Neural crest cell (in vitro differentiated cells): ENCODE measurements at places on chromosomes 4 and X.

DNA sequence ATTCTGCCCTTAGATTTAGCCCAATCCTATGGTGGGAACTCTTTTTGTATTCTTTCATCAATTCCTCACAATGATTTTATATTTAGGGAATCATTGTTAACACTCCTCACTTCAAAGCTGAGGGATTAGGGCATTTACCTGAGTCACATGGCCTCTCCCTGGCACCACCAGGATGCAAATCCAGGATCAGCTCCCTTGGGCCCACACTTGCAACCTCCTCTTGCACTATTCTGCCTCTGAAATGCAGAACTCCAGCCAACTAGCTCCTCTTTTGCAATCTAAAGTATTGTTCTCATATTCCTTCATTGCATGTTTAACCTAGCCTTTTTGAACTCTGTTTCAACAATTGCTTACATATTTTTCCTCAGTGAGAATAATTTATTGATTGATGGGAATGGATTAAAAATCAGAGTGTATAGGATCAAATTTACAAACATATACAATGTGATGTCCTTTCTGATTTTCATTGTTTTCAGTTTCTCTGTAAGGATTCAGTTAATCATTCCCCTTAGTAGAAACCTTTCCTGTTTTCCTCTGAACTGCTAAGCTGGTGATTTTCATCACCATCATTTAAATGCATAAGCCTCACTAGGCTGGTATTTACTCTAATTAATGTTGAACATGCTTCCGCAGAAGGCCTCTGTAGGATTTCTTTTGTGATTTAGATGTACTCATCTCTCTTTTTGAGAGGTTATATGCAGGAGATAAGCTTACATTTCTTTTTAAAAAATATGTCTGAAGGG is 3.3 kb upstream of the RELL1 start:
- peaks cover 21% of the 10 kb centered on the region for H3K4me1 ChIP-seq
- H3K27me3 ChIP-seq = no peaks in the 10 kb centered on the region
- no peak for DNase-seq

DNA sequence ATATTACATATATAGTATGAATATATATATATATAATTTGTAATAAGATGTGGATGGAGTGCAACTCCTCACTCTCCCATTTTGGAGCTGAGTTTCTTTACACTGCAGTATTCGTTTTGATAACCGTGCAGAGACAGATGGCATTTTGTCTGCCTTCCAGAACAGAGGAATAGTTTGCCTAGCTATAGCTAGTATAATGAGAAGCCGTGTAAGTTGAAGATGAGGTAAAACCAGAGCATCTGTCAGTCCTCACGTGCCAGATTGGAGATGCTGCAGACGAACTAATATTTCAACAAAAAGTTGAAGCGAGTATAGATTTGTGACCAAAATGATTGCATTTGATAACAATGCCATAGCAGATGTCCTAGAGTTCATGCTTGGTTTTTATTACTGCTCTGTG is 180.6 kb downstream of the FMR1NB start:
- H3K27ac ChIP-seq = no peak overlapping the region
- H3K27me3 ChIP-seq = no peaks in the 10 kb centered on the region
- no peak overlapping the region for H3K4me3 ChIP-seq

GRCh38 chrX:150370589-150371312 is 7.6 kb downstream of the MAMLD1 start:
- H3K4me3 ChIP-seq = no peak overlapping the region
- H3K36me3 ChIP-seq = no peaks in the 10 kb centered on the region
- DNase-seq = no peak
- H3K4me1 ChIP-seq = peaks cover 45% of the 10 kb centered on the region

GRCh38 chr4:89434364-89434988 is 126.9 kb upstream of the GPRIN3 start:
- H3K4me1 ChIP-seq = peaks cover 15% of the 10 kb centered on the region
- H3K36me3 ChIP-seq = no peaks in the 10 kb centered on the region
- no peak overlapping the region for H3K27ac ChIP-seq
- H3K4me3 ChIP-seq = no peak overlapping the region
- peaks cover 2% of the 10 kb centered on the region for H3K27me3 ChIP-seq
- DNase-seq = no peak

DNA sequence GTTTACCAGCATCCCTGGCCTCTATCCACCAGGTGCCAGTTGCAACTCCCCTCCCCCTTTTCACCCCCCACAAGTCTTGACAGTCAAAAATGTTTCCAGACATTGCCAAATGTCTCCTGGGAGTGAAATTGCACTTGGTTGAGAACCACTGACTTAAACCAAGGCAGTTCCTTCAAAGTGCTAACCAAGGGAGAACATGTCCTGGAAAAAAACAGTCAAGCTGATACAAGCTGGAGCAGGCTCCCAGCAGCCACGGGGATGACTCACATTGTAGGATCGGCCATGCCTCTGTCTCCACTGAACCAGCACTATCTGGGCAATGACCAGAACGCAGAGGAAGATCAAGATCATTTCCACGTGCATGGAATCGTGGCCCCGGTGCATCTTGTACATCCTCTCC is 11.4 kb downstream of the RNF175 start:
- H3K4me3 ChIP-seq = no peak overlapping the region
- H3K36me3 ChIP-seq = peaks cover 20% of the 10 kb centered on the region
- H3K4me1 ChIP-seq = peaks cover 26% of the 10 kb centered on the region
- H3K27me3 ChIP-seq = no peaks in the 10 kb centered on the region
- H3K27ac ChIP-seq = no peak overlapping the region
- DNase-seq = no peak

- no peaks in the 10 kb centered on the region for H3K4me1 ChIP-seq
- no peak overlapping the region for H3K27ac ChIP-seq
- no peaks in the 10 kb centered on the region for H3K36me3 ChIP-seq
- no peak overlapping the region for H3K4me3 ChIP-seq
Observed at GRCh38 chr4:1749370-1749769, 28.0 kb downstream of the TACC3 start.

DNA sequence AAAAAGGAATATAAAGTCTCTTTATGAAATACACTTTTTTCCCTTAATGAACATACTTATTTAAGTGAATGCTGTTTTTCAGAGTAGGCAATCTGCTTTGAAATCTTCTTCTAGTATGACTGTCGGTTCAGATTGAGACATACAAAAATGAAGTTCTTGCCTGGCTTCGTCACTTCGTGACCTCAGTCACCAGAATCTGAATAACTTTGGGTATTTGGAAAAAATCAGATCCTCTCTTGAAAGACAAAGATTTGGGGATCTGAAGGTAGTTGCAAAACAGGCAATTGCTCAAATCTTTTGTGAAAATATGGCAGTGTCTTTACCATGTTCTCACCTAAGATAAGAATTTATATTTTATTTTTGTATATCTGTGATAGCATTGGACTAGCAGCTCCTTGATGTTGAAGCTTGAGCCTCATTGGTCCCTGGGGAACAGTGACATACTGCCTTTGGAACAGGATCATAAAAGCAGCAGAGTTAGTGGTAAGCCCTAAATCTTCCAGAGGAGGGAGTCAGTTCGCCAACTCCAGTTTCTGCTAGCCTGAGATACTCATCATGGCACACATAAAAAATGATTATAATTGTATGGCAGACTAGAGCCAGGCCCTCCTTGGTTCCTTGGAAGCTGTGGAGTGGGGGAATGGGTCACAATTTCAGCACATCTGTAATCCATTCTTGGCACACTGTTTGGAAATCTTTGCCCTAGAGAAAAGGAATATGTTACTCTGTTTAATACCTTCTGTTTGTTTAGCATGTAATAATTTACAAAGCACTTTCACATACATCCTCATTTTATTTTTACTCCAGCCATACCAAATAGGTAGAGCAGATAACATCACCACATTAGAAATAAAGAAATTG is 5.0 kb downstream of the ARFIP1 start:
- H3K27me3 ChIP-seq = no peaks in the 10 kb centered on the region
- H3K4me3 ChIP-seq = no peak overlapping the region
- no peak for DNase-seq
- H3K4me1 ChIP-seq = peaks cover 38% of the 10 kb centered on the region
- no peaks in the 10 kb centered on the region for H3K36me3 ChIP-seq
- no peak overlapping the region for H3K27ac ChIP-seq

DNA sequence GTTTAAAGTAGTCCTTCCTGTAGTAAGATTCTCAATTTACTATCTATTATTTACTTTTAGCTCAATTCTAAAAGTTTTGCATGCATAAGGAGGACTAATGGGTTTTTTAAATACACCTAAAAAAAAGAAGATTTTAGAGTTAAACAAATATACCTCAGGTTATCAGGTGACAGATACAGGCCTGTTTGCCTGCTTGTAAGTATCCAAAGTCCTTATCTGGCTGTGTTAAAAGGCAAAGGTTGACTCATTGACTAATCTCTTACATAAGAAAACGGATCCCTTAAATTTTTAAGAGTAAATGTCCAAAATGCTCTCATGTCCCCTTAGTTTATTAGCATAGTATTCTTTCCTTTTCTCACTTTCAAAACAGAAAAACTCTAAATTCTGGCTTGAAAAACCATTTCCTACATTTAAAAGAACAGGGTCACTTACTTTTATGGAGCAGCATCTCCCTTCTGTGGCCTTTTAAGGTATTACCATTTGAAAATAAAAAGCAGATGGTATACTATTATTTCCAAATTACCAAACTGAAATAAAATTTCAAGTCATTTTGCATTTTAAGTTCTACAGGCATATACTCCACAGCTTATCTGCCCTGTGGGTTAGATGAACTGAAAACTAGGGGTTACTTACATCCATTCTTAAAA is 4.5 kb downstream of the CBR4 start:
- H3K4me1 ChIP-seq = peaks cover 43% of the 10 kb centered on the region
- H3K4me3 ChIP-seq = no peak overlapping the region
- peaks cover 17% of the 10 kb centered on the region for H3K36me3 ChIP-seq
- H3K27ac ChIP-seq = no peak overlapping the region
- DNase-seq = no peak
- no peaks in the 10 kb centered on the region for H3K27me3 ChIP-seq

DNA sequence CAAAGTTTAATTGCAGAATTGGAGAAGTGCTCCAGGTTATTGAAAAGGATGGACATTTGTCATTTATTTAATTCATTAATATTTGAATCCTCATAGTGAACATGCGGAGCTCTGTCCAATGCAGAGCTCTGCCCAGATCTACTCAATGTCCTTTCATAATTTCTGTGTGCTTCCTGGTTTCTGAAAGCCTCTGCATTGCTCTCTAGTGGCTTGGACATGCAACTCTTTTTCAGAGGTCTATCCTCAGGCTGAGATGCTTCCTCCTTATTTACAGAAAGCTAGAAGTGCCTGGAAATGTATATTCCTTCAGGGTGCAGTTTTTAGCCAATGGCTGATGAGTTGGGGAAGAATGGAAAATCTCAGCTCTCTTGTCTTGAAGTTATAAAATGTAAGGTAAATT is 786.1 kb upstream of the AADAT start:
- no peak overlapping the region for H3K27ac ChIP-seq
- no peak for DNase-seq
- H3K4me3 ChIP-seq = no peak overlapping the region
- no peaks in the 10 kb centered on the region for H3K27me3 ChIP-seq

GRCh38 chr4:173121076-173121561 is 47.5 kb upstream of the GALNT7 start:
- H3K36me3 ChIP-seq = no peaks in the 10 kb centered on the region
- no peaks in the 10 kb centered on the region for H3K27me3 ChIP-seq
- no peaks in the 10 kb centered on the region for H3K4me1 ChIP-seq
- DNase-seq = no peak
- no peak overlapping the region for H3K4me3 ChIP-seq

- no peaks in the 10 kb centered on the region for H3K27me3 ChIP-seq
- no peak overlapping the region for H3K4me3 ChIP-seq
Observed at GRCh38 chr4:8073206-8073863, 85.3 kb downstream of the ABLIM2 start.

- no peaks in the 10 kb centered on the region for H3K27me3 ChIP-seq
- DNase-seq = no peak
- no peak overlapping the region for H3K27ac ChIP-seq
- H3K36me3 ChIP-seq = no peaks in the 10 kb centered on the region
Observed at GRCh38 chr4:156475322-156475721, 496.3 kb downstream of the PDGFC start.

- H3K4me1 ChIP-seq = peaks cover 37% of the 10 kb centered on the region
- no peak overlapping the region for H3K4me3 ChIP-seq
- H3K36me3 ChIP-seq = no peaks in the 10 kb centered on the region
- no peak for DNase-seq
- H3K27me3 ChIP-seq = no peaks in the 10 kb centered on the region
- no peak overlapping the region for H3K27ac ChIP-seq
Observed at GRCh38 chr4:16590797-16591196, 307.6 kb downstream of the LDB2 start.

DNA sequence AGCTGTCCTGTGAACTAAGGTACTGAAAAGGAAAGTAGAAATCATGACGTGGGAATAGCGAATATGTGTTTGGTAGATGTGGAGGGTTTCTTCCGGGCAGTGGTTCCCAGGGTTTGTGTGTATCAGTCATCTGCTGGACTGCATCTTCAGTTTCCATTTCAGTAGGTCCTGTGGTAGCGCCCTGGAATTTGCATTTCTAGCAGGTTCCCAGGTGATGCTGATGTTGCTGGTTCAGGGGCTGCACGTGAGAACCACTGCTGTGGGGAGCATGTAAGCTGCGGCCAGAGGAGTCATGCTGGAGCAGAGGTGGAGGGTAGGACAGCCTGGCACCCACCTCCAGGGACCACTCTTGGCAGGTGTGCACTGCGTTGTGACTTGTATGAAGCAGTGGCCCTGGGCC is 47.1 kb downstream of the ARHGAP10 start:
- H3K27me3 ChIP-seq = peaks cover 7% of the 10 kb centered on the region
- H3K36me3 ChIP-seq = no peaks in the 10 kb centered on the region
- H3K4me3 ChIP-seq = no peak overlapping the region
- no peak overlapping the region for H3K27ac ChIP-seq
- no peak for DNase-seq
- no peaks in the 10 kb centered on the region for H3K4me1 ChIP-seq

DNA sequence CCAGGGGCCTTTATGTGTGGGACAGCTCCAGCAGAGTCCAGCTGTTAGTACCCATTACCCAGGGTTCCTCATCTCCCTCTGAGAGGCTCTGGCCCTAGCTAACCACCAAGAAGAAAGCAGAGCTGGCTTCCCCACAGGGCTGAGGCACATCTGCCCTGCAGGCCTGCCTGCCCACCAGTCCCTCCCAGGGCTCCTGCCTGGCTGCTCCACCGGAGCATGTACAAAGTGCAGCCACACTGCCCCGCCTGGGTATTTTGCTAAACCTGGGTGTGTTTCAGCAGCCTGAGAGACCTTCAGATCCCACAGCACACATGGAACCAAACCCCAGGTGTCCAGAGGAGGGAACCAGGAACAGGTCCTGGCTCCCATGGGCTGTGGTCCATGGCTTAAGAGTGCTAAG is 500.4 kb upstream of the KLHL4 start:
- DNase-seq = no peak
- no peaks in the 10 kb centered on the region for H3K36me3 ChIP-seq
- no peak overlapping the region for H3K27ac ChIP-seq
- H3K27me3 ChIP-seq = no peaks in the 10 kb centered on the region

- no peaks in the 10 kb centered on the region for H3K4me1 ChIP-seq
- no peak overlapping the region for H3K4me3 ChIP-seq
- no peak for DNase-seq
- H3K27me3 ChIP-seq = peaks cover 3% of the 10 kb centered on the region
- H3K36me3 ChIP-seq = no peaks in the 10 kb centered on the region
Observed at GRCh38 chr4:151430740-151431457, 21.9 kb downstream of the FHIP1A start.

- H3K4me3 ChIP-seq = no peak overlapping the region
- no peak for DNase-seq
- H3K36me3 ChIP-seq = no peaks in the 10 kb centered on the region
- H3K27me3 ChIP-seq = no peaks in the 10 kb centered on the region
- H3K27ac ChIP-seq = no peak overlapping the region
Observed at GRCh38 chr4:27791640-27792039, 931.0 kb downstream of the STIM2 start.
